ENCODE measurements at places on chromosomes 1 and 21. TPM values are rescaled to one million over a fixed set of nuclear protein-coding genes. Genes with fewer than 3 reads are reported as not detected.

- DNase-seq, result no peak
These were observed 75.1 kb upstream of the COG2 start for GRCh38 chr1:230567221-230567575.

DNA sequence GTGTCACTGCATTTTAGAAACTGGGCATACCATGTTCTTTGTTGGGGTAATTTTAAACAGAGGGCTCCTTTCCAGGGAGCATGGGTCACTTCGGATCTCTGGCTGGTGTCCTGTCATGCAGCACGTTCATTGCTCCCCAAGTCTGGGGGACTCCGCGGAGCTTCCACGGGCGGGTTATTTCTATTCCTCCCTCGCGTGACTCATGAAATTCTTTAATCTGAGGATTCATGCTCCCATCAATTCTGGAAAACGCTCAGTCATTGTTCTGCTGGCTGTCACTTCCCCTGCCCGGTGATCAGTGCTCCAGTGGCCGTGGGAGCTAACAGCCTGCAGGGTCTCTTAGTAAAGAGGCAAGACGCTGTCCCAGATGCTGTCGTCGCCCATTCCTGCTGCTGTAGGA is 28.1 kb downstream of the CFAP74 start:
- no peak for DNase-seq

GRCh38 chr1:17725084-17725719 is 29.9 kb upstream of the ACTL8 start:
- no peak for DNase-seq

DNA sequence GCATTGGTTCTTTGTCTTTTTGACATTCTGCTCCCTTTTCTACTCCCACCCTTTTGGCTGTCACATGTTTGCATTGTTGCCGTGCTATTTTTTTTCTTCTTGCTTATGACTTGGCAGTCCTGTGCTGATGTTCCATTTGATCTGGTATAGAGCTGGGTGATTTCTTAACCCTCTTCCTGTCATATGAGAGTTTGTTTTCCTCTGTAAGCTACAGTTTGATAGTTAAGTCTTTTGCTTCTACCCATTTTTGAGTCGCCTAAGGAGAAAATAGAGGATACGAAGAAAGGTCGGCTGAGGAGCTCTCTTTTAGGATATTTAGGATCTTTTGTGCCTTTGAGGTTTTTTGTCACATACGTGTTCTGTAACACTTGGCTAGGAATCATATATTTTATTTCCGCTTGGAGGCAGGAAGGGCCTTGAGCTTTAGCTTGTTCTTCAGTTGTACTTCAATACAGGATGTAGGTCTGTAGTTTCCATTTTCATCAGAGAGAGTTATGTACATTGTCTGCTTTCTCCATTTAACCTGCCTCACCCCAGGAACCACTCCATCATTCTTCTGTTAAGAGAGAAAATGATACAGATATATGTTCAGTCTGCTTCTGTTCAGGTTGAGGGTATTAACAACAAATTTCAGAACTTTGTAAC is 150.7 kb downstream of the BACH1 start:
- no peak for DNase-seq

- no peak for DNase-seq
These were observed 99.7 kb upstream of the IRF2BP2 start for GRCh38 chr1:234709473-234710228.

LAPTM5 gene
- polyA plus RNA-seq, result 10.6 TPM

GRCh38 chr1:171279678-171280077 is 31.4 kb downstream of the FMO1 start:
- DNase-seq, result no peak

- peak; percentile 63 for DNase-seq
These were observed 393 bp downstream of the LYSMD1 start for GRCh38 chr1:151165281-151165737.

- DNase-seq, result no peak
These were observed 378.7 kb downstream of the USH2A start for GRCh38 chr1:216044538-216044937.

GRCh38 chr21:45818904-45819285 is 162.7 kb upstream of the COL6A1 start:
- no peak for DNase-seq

DNA sequence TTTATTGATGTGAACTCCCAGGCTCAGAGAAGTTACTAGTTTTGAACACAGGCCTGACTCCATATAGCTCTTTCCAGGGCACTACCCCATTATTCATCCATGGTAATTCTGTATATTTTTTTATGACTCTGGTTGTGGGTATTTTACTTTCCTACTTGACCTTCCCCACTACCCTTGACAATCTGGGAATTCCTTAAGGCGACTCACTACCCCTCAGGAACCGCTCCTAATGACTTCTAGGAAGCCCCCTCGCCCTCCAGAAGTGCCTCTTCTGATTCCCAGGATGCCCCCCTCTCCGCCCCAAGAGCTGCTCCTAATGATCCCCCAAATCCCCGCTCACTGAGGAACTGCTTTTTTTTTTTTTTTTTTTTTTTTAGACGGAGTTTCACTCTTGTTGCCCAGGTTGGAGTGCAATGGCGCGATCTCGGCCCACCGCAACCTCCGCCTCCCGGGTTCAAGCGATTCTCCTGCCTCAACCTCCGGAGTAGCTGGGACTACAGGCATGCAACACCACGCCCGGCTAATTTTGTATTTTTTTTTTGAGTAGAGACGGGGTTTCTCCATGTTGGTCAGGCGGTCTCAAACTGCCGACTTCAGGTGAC is 972 bp upstream of the KDM4A start:
- DNase-seq, result no peak

RBM8A gene
- 179 TPM for polyA plus RNA-seq

RGL1 gene
- 44.1 TPM for polyA plus RNA-seq

DNA sequence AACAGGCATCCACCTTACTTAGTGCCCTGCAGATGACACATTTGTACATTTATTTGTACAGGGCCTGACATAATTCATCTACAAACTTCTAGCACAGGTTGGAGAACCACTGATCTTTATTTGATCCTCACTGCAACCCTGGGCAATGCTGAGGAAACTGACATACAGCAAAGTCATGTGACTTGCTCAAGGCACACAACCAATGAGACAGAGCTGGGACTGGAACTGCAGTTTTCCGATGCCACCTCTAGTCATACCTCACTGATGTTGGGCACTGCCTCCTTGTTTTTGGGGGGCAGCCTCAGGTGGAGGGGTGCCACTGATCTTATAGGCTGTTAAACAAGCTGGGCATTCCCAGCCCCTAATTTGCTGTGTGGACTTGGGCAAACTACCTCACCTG is 3.4 kb downstream of the PROK1 start:
- DNase-seq, result no peak

GRCh38 chr1:42231253-42231652 is 66.7 kb upstream of the GUCA2A start:
- DNase-seq, result no peak

S100PBP gene
- polyA plus RNA-seq, result 42.1 TPM

DNA sequence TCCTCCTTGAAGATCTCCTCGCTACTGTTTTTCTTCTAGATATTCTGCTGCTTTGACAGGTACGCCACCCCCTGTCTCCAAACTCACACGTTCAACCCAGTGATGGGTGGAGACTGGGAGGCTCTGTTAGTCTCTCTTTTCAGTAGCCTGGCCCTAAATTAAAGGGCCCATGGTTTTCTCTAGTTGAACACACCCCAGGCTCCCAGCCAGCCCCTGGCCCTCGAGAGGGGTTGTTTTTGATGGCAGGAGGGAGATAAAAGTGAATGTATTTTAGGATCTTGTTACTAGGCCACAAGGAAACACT is 21.6 kb upstream of the CLDN14 start:
- no peak for DNase-seq

DNA sequence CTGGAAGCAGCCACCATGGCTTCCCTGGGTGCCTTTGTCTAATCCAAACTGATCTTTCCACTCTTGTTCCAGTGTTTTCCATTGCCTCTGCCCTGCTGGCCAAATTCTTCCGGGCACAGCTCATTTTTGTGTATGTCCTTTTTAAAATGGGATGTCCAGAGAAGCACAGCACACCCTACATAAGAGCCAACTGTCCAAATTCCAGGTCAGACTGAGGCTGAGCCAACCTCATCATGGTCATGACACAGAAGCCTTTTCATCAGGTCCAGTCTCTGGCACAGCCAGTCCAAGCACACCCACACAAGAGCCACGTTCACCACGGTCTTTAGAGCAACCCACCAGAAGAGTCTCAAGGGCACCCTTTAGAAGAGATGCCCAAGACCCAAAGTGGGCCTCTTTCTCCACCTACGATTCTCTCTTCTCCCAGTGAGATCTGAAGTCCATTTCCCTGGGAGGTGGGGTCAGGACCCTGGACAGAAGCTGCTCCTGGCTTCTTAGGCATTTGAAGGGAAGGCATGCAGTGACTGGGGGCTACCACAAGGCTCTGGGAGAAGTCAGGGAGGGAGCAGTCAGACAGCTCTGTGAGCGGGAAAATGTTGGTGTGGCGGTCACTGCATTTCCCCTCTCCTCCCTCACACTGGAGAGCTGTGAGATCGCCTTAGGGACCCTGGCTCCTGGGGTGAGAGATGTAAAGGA is 53.2 kb downstream of the SYT2 start:
- DNase-seq, result peak; percentile 51

GRCh38 chr1:183179033-183179432 is 7.0 kb upstream of the LAMC2 start:
- no peak for DNase-seq

DNA sequence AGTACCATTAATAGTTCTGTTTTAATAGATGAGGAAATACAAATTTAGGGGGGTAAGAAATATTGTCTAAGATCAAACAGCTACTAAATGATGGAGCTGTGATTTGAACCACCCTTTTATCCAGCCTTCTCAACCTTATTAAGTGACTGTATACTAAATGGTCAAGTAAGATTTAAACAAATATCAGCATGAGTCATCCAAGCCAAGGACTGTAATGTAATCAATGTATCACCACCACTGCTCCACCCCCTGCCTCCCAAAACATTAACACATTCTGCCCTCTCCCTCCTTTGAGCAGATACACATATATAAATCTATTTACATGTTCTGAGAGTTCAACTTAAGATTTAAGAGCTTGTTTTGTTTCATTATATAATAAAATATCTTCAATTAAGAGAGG is 58.9 kb downstream of the LRRC40 start:
- DNase-seq, result no peak
